ENCODE measurements at places on chromosomes 6 and 20.

GRCh38 chr6:4426968-4427367 is 291.6 kb upstream of the ECI2 start:
- no peak for DNase-seq

- no peak for DNase-seq
These were observed 31.0 kb downstream of the SNX9 start for GRCh38 chr6:157853902-157854502.

DNA sequence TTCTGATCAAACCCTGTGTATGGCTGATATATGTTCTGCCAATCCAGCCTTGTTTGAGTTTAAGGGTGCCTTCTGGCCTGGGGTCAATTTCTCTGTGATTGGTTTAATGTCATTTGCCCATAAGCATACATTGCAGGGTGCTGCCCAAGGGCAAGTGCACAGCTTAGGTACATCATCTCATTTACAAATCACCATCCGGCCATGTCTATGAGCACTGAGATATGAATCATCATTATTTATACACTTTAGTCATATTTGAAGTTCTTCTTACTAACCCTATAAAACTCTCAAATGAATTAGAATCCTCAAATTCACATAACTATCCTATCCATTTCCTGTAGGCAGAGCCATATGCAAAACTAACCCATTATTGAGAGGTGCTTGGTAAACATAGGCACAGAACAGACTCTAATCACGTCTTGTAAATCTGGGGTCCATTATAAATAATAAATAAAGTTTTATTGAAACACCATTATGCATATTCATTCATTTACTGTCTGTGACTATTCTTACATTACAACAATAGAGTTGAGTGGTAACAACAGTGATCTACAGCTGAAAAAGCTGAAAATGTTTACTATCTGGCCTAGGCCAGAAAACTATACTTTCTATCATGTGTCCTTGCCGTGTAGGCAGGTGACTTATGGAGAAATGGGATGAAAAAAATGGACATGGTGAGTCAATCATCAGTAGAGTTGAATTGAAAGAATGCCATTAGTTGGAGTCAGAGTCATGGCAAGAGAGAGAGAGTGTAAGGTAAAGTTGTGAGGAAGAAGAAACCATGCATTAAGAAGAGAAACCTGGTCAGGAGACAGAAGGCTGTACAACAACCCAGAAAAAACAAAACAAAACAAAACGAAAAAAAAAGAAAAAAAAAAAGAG is 25.0 kb downstream of the KCNQ5 start:
- no peak for DNase-seq

- no peak for DNase-seq
These were observed 414.0 kb downstream of the GJA1 start for GRCh38 chr6:121849477-121849876.

DNA sequence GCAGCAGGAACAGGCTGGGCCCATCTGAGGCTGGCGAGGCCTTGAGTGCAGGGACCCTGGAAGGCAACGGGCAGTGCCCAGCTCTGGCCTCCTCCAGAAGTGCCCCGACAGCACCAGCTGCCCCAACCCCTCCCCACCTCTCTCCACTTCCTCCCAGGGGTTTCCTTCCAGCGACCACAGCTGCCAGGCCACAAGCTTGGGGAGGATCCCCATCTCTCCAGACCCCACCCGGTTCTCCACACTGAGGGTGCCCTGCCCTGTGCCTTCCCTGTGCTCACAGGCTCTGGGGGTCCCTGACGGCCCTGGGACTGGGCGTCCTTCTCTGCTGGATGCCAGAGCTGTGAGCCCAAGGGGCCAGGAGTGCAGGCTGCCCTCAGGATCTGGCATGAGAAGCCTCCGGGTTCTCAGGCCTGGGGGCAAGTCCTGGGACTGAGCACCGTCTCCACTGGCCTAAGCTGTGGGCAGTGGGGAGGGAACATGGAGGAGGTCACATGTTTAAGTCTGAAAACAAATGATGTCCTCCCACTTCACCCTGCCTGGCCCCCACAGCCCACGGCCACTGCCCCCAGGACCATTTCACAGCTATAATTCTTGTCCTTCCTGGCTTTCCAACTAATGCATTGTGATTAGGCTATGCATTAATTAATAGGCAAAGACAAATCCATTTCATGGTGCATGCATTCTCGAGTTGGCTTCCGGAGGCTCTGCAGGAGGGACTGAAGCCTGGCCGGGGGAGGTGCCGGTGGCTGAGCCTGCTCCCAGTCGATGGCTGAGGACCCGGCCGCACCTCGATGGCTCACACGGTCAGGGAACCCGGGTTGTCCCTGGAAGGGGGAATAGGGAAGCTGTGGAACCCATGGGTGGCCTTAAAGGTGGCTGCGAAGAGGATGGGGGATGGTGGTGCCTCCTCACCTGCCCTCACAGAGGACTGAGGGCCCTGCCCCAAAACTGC is 24.4 kb downstream of the BHLHE23 start:
- DNase-seq = no peak

- DNase-seq = no peak
These were observed 9.0 kb upstream of the TULP4 start for GRCh38 chr6:158303210-158303731.

DNA sequence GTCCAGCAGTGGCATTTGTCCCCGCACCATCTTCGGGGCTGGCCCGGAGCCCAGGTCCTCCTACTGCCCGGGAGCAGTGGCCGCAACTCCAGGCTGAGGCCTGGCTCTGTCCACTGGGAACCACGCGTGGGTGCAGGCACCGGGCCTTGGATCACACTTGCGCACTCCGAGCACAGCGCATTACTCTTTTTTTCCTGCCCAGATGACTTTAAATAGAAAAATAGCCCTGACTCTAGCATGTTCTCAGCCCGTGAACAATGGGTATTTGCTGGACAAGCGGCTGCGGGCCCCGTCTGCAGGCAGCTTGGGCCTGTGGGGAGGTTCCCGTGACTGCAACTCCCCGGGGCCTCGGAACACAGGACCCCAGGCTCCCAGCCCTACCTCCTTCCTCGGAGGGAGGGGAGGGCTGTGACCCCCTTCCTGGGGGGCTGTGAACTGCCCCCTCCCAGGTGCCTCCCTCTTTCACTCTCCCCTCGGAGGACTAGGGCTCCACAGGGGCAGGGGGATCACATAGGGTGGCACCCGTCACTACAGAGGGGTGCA is 162.2 kb downstream of the TBXT start:
- no peak for DNase-seq

DNA sequence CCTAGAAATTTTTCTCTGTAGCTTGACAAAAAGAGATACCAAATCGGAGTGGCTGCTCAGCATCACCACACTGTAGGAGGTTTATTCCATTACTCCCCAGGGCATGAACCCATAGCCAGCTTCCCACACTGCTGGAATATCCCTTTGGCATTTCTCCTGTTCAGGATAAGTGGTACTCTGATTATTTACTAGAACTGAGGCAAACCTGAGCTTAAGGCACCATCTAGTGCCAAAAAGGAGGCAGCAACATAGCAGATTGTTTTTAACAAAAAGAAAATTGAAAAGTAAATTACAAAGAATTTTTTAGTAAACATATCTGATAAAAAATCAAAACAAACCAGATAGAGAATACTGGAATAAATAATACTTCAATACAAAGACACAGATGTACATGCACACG is 181.7 kb downstream of the WDR27 start:
- no peak for DNase-seq

DNA sequence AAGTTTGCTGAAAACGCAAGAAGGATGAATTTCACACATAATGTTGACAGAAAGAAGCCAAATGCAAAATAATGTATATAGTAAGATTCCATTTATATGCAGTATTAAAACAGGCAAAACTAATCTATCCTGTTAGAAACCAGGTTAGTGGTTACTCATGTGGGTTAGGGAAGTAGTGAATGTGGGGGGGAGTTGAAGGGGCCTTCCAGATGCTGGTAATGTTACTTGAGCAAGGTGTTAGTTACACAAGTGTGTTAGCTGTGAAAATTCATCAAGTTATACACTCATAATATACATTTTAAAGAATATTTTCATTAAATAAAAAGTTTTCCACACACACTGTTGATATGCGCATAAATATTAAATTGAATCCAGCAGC is 29.8 kb downstream of the USP45 start:
- DNase-seq = no peak

- DNase-seq = no peak
These were observed 22.5 kb downstream of the ADGRB3 start for GRCh38 chr6:68657374-68658139.

DNA sequence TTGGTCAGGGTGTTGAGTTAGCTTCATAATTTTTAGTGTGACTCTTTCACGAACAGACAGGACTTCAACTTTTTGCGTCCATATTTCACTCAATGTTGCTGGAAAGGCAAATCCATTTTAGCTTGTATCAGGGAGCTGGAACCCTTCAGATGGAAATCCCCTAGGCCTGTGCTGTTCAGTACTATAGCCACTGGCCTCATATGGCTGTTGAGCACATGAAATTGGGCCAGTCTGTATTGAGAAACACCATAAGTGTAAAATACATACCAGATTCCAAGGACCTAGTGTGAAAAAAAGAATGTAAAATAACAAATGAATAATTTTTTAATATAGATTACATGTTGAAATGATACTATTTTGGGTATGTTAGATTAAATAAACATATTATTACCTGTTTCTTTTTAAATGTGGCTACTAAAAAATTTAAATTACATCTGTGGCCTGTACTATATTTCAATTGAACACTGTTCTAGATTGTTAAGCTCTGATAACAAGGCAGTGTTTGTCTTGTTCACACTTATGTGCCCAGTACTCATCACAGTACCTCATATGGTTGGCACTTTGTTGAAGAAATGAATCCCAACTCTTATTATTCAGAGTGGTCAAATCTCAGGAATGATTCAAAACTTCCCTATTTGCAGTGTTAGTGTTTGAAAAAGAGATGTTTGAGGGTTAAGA is 34.3 kb downstream of the CTNNBL1 start:
- DNase-seq = no peak

DNA sequence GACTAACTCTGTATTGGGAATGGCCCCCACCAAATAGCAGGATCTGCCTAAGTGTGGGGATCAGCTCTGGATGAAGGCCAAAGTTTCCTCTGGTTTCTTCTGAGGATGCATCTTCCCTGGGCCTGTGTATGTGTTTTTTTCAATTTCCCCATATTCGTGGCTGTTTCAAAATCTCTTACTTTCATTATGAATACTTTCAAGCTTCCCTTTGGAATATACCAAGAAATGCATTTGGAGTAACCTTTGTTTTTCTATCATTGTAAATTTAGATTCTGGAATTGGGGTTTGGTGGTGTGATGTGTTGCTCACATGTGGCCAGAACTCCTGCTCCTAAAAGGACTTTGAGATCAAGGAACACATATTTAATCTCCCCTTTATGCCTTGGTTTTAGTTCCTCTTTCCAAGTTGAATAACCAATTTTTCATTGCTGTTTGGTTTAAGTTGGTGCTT is 8.4 kb downstream of the ENTPD6 start:
- no peak for DNase-seq

- no peak for DNase-seq
These were observed 51.3 kb upstream of the EIF2S2 start for GRCh38 chr20:34163307-34163706.

DNA sequence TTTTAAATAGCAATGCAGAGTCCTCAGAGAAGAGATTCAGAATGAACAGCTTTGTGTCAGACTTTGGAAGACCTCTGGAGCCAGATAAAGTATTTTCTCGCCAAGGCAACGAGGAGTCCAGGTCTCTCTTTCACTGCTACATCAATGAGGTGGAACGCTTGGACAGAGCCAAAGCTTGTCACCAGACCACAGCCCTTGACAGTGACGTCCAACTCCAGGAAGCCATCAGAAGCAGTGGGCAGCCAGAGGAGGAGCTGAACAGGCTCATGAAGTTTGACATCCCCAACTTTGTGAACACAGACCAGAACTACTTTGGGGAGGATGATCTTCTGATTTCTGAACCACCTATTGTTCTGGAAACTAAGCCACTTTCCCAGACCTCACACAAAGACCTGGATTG is 55.5 kb downstream of the MRAP2 start:
- DNase-seq = no peak

- DNase-seq = no peak
These were observed 50.4 kb downstream of the CPXM1 start for GRCh38 chr20:2749951-2750490.

GRCh38 chr6:5108068-5108467 is 22.9 kb downstream of the PPP1R3G start:
- no peak for DNase-seq

- DNase-seq = no peak
These were observed 82.6 kb upstream of the CCN6 start for GRCh38 chr6:111971181-111971841.

- no peak for DNase-seq
These were observed 462.9 kb downstream of the COL12A1 start for GRCh38 chr6:74742793-74743508.

DNA sequence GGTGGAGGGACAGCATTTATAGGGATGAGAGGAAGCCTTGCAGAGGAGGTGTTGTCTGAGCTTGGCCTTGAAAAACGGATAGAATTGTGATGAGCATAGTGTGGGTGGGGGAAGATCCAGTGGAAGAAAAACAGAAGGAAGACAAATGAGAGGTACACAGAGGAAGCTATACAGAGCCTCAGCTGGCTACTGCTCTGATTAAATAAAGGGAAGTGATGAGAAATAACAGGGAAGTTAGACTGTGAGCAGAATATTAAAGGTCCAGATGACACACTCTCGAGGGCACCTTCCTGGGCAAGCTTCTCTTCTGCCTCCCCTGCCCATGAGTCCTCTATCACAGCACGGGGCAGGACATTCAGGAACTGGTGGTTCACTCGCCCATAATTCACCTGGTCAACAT is 182.3 kb downstream of the KIF16B start:
- no peak for DNase-seq

GRCh38 chr20:34045294-34045693 is 51.6 kb downstream of the RALY start:
- no peak for DNase-seq

- no peak for DNase-seq
These were observed 124.2 kb upstream of the ID4 start for GRCh38 chr6:19712998-19713397.
